ENCODE measurements at places on chromosomes 13 and 19.
A peak's percentile ranks its signal among the peaks of the same experiment; 100 is the strongest.

DNA sequence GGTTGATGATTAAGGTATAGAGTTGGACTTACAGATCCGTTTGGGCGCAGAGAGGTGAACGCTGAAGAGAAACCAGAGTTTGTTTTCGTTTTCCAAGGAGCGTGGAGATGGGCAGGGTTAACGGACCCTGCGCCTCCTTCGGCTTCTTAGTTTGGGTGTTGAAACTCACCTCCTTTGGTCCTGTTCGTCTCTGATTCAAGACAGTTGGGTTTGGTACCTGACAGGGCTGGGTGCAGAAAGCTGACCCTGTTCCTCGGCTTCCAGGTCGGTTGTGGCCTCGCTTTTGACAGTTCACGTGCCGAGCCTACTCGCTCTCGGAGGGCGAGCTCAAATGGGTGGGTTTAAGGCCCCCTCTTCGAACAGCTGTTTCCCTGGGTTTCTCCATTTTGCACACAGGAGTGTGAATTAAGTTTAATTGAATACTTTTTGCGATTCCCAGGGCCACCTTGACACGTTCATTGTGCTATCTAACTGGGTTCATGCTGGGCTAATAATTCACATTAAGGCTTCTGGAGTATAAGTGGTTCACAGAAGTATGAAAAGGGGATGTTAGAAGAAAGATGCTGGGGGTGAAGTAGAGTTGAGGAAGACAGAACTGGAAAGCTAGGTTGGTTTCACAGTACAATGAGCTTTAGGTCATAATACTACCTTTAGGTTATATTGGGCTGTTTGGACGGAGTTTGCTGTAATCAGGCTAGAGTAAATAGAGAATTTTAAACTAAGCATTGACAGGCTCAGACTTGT lies 638 bp downstream of the USPL1 start:
- DNase-seq: no peak

GRCh38 chr13:91248249-91248648 lies 99.2 kb upstream of the MIR17HG start:
- DNase-seq: no peak

DNA sequence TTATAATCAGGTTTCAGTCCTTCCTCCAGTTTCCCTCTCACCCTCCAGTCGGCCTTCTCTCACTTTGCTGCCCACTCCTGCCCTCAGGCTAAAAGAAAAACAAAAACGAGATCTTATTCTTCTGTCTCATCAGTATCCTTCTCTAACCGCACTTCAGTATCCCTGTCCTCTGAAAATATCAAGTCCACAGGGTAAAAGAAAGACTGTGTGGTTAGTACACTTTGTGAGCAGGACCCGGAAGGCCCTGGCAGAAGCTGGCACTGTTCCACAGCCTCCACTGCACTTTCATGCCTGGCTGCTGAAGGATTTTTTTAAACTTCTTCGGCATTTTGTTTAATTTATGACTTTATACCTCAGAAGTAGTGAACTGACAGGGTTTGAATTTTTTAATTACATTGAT lies 51.8 kb downstream of the TM9SF2 start:
- no peak for DNase-seq

GRCh38 chr13:80924596-80924995 lies 583.7 kb upstream of the SPRY2 start:
- DNase-seq: no peak

GRCh38 chr13:78598116-78598781 lies 5.1 kb downstream of the POU4F1 start:
- DNase-seq: no peak

- no peak for DNase-seq
These were observed 61.1 kb downstream of the GPC5 start for GRCh38 chr13:91459485-91459884.

GRCh38 chr13:49958321-49958720 lies 22.2 kb upstream of the SPRYD7 start:
- no peak for DNase-seq

GRCh38 chr13:30196025-30196424 lies 111.3 kb downstream of the KATNAL1 start:
- peak; percentile 62 for DNase-seq

- DNase-seq: no peak
These were observed 48.3 kb downstream of the CD320 start for GRCh38 chr19:8259922-8260247.

GRCh38 chr13:89470901-89471300 lies 1799.7 kb downstream of the SLITRK5 start:
- no peak for DNase-seq

DNA sequence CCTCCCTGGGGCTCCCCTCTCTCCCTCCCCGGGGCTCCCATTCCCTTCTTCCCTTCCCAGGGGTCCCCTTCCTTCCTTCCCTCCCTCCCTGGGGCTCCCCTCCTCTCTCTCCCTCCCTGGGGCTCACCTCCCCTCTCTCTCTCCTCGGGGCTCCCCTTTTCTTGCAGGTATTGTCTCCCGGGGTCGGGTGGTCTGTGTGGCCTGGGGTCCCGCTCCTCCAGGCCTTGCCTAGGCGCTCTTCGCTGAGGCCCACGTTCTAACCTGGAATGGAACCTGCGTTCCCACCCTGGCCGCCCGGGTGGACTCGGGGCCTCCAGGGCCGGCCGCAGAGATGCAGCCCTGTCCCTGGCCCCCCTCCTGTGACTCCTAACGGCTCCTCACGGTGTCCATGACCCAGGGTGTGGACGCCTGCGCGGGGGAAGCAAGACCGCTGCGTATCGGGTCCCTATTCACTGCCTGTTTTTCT lies 940 bp upstream of the DCUN1D2 start:
- peak; percentile 82 for DNase-seq

DNA sequence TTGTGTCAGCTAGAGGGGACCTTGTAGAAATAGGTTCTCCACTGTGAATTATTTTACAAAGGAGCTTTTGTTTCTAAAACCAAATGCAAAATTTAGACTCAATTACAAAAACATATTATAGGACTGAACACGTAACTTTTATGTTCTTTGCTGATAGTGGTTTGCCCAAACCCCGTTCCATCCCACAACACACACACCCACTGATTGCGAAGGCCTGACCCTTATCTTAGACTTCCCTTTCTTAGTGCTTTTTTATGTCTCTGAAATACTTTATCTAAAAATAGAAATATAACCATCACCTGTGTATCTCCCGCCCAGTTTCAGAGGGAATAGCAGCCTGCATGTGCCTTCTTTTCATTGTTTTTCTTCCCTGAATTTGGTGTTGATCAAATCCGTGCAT lies 13.0 kb downstream of the CCNA1 start:
- DNase-seq: no peak

GRCh38 chr19:16263141-16263761 lies 61.4 kb upstream of the KLF2 start:
- DNase-seq: no peak

GRCh38 chr19:50549059-50549926 lies 18.9 kb downstream of the LRRC4B start:
- DNase-seq: no peak

- peak; percentile 46 for DNase-seq
These were observed 186.2 kb upstream of the PCDH9 start for GRCh38 chr13:67416047-67416925.

DNA sequence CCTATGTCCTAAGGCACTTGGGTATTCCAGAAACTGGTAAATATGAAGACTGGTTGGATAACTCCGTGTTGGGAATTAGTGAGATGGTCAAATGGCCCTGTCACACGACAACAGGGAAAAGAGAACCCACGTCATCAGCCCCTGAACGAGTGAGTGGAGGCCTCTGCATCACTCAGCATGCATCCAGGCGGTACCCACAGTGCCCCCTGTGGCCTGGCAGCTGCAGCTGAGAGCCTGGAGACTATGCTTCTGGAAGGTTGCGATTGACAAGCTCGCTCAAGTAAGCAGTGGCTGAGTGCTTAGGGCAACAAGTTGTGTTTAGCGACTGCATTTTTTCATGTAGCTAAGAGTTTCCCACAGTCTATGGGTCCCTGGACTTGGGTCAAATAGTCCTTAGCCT lies 55.9 kb downstream of the COL4A2 start:
- DNase-seq: peak; percentile 79

GRCh38 chr19:18895824-18896341 lies at the start of gene CERS1:
CERS1 (minus strand) TSS chr19:18896158; CDS start chr19:18896072, 86 bp downstream.
- DNase-seq: peak; percentile 99

DNA sequence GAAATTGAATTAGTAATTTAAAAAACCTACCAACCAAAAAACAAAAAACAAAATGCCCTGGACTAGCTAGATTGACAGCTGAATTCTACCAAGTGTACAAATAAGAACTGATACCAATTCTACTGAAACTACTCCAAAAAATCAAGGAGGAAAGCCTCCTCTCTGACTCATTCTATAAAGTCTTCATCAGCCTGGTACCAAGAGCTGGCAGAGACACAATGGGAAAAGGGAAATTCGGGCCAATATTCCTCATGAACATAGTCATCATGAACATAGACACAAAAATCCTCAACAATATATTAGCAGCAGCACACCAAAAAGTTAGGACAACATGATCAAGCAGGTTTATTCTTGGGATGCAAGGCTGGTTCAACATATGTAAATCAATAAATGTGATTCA lies 2667.7 kb upstream of the PCDH20 start:
- DNase-seq: no peak

- no peak for DNase-seq
These were observed 27.8 kb upstream of the IGFL4 start for GRCh38 chr19:46068345-46069258.

GRCh38 chr19:46372901-46373490 lies 26.1 kb downstream of the PPP5C start:
- peak; percentile 80 for DNase-seq

GRCh38 chr19:44848036-44848811 lies 2.1 kb downstream of the NECTIN2 start:
- DNase-seq: peak; percentile 82

- peak; percentile 18 for DNase-seq
These were observed 47.5 kb downstream of the NFIC start for GRCh38 chr19:3413796-3414327.

DNA sequence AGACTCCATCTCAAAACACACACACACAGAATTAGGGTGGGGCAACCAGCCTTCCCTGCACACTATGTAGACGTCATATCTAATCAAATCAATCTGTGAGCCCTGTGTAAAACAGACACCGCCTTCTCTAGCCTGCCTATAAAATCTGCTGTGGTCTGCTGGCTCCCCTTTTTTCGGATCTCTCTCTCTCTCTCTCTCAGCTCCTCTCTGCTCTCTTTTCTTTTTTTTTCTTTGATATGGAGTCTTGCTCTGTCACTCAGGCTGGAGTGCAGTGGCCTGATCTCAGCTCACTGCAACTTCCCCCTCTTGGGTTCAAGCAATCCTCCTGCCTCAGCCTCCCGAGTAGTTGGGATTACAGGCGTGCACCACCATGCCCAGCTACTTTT lies 11.8 kb upstream of the CD70 start:
- DNase-seq: no peak

DNA sequence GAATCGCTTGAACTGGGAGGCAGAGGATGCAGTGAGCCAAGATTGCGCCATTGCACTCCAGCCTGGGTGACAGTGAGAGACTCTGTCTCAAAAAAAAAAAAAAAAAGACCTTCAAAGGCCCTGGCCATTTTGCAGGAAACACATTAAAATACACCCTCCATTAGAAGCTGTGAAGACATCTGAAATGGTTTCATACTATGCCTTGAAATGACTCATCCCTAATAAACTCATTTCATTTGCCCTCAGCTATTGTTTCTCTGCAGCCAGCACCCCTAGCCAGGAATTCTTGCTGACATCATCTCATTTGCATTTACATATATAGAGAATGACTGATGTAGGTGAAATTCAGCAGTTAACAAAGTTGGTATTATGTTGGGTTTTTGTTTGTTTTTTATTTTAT lies 8.7 kb downstream of the EML2 start:
- DNase-seq: peak; percentile 61

All from H7 (cell line).